Activated CD4-positive, alpha-beta memory T cell treated with anti-CD3 and anti-CD28 coated beads for 36 hours (primary cell): ENCODE measurements at places on chromosomes 12 and 14. TPM values are rescaled to one million over a fixed set of nuclear protein-coding genes. Genes with fewer than 3 reads are reported as not detected.

DNA sequence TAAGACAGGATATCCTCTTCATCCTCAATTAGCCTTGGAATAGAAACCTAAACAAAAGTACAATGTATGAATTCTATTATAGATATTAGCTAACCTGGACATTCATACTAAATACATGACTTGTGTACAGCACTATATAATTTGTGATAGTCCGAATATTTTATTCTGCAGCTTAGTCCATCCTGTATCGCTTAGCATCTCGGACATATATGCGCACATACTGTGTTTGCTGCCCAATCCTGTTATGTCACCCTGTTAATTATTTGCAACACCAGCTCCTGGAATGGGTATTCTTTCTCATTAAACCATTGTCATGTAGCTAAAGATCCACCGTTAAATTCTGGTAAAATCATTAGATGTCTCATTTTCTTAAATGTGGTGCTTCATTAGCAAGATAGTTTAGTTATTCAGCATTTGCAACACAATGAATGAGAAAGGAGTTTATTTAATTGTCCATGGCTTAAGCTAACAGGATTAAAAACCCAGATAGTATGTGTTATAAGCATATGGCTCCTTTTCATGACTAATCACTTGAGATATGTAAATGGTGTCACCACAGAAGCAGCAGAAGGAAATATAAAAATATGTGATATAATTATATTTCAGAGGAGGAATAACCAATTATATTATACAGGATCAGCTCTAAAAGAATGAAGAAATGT is 156.0 kb upstream of the ARHGAP5 start:
- no peak for DNase-seq

GRCh38 chr12:109289551-109289950 is 19.5 kb downstream of the FOXN4 start:
- no peak for DNase-seq

- no peak for DNase-seq
Measured at GRCh38 chr12:39872425-39872824, 233.5 kb downstream of the SLC2A13 start.

DNA sequence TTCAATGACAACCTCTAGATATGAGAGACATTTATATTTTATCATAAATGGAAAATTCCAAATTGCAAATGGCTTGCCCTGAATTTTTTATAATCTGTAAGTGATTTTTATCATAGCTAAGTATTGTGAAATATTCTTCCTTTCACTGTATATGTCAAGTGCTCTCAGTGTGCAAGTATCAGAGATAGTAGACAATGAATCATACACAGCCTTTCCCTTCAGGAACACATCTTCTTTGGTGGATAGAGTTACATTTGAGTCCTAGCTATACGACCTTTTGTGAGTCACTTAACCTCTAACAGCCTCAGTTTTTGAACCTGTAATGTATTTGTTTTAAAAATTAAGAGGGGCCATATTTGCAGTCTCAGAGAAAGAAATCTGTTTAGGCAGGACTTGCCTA is 350.7 kb upstream of the SEL1L start:
- DNase-seq: no peak

DNA sequence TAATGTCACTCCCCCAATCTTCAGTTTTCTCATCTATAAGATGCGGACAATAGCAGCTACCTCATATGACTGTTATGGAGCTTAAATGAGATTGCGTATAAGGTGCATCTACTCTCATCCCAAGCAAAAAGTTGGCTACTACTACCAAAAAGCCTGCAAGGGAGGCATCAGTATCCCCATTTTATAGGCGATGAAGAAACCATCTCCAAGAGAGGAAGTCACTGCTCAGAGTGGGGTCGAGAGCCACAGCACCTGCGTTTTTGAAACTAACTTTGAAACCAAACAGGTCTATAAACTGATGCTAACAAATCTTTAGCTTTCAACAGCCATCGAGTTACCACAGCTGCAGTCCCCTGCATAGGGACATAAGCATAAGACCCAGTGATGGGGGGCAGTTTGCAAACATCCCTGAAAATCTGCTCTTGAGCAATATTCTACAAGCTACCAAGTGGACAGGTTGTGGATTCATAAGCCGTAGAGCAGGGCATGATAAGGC is 3.5 kb downstream of the GCN1 start:
- no peak for DNase-seq

DNA sequence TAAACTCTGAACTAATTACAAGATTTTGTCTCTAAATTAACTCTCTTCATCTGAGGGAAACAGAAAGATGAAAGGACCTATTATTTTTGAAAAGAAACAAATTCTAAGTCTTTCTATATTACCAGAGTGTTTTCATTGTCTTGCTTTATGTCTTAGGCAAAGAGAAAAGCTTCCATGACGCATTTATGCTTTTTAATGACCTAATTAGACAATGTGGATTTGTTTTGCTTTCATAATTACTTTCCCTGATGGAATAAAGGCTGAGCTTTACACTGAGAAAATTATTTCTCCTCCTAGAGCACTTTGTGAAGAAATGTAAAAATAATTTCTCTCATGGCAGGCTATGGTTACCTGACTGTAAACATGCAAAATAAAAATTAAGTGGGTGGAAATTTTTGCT is 138.0 kb upstream of the SLCO1C1 start:
- DNase-seq: no peak

DNA sequence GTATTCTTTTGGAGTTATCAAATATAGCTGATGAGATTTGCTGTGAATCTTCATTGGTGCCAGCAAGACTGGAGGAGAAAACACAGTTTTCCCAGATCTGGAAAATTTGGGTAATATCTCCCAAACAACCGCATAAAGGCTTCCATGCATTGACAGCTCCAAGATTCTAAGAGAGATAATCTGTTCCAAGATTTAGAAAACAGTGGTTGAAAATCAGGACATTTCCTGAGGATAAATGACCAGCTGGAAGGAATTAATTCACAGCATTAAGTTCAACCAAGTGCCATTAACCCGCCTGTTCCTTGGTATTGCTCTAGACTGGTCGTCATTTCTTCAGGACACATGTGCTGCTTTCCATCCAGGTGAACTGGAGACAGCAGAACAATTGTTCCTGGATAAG is 147.9 kb upstream of the PRICKLE1 start:
- DNase-seq: no peak

GRCh38 chr12:3119756-3120601 is 42.8 kb downstream of the TSPAN9 start:
- DNase-seq: no peak

GRCh38 chr12:75760573-75761294 is 249.3 kb upstream of the KRR1 start:
- no peak for DNase-seq

DNA sequence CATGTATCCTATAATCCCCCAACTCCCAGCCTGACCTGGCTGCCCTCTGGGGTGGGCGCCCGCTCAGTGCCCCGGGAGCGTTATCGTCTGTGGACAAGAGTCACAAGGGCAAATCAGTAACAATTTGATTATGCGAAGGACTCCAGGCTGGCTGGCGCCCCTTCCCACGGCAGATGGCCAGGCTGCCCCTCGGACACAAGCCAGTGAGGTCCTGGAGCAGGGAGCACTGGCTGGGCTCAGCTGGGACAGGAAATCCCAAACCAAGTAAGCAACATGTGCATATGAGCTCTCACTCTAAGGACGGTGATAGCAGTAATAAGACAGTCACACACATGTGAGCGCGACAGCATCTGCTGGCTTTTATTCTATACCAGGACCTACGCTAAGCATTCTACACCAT is 59.3 kb upstream of the FAM222A start:
- no peak for DNase-seq

Gene OR4N5
- total RNA-seq: not detected

Gene CLEC1B
- not detected for total RNA-seq

Gene SYCP3
- not detected for total RNA-seq
